ENCODE measurements at places on chromosomes 7 and 10.

- no peak for DNase-seq
Measured at GRCh38 chr10:105807935-105808587, 1167.0 kb downstream of the SORCS3 start.

DNA sequence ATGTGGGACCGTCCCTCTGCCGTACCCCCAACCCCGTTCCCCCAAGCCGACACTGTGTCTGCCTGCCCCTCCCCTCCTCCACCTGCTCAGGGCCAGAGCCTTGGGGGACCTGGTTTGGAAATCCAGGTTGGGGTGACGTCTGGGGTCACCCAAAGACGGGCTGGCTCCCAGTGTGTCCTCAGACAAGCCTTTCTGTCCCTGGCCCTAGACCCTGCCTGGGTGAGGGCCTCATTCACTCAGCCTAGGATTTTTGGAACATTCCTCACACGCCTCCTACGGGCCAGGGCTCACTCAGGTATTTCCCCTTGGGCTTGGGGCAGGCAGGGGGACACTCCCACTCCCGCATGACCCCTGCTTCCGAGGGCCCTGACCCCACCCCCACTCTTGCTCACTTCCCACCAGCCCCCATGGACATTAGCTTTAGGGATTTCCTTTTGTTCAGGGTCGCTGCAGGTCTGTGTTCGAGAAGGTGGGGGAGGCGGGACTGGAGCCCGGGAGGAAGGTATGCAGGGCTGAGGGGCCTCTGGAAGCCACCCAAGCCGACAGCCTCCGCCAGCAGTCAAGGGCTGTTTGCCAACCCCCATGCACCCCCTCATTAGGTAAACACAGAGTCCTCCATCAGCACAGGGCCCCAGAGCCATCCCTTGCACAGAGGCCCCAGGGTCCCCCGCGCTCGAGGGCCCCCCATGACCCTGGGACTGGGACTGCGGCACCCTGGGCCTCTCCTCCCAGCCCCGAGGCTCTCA lies 35.1 kb downstream of the PDGFA start:
- DNase-seq, result no peak

DNA sequence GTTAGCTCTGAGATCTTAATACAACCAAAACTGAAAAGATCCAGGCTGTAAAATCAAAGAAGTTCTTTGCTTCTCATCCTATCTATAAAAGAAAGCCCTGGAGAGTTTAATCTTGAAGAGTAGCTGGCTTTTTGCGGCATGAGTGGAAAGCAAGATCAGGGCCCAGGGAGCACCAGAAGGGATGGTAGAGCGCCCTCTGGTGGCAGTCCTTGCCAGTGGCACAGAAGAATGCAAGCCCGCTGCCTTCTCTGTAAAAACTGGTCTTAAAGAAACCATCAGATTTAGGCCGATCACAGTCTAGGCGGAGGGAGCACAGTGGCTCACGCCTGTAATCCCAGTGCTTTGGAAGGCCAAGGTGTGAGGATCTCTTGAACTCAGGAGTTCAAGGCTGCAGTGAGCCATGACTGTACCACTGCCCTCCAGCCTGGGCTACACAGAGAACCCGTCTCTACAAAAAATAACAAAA lies 35.6 kb downstream of the CPN1 start:
- peak; percentile 80 for DNase-seq

DNA sequence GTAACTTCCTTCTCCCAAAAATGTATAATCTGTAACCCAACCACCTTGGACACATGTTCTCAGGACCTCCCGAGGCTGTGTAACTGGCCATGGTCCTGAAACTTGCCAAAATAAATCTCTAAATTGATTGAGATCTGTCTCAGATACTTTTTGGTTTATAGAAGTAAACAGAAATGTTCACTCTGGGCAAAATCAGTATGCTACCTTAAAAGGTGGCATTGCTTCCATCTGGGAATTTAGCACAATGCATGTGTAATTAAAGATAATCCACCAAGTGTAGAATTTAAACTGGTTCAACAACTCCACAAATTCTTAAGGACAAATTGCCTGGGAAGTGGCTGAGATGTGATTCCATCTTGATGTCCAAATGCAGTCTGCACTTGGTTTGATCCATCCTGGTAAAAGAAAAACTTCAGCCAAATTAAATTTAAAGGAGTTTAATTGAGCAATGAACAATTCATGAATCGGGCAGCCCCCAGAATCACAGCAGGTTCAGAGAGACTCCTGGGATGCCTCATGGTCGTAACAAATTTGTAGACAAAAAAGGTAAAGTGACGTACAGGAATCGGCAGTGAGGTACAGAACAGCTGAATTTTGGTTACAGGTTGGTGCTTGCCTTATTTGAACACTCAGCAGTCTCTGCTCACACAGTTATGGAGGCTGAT lies 102.6 kb upstream of the PFKP start:
- DNase-seq, result no peak

GRCh38 chr10:46528675-46529615 lies 27.5 kb downstream of the GPRIN2 start:
- no peak for DNase-seq

DNA sequence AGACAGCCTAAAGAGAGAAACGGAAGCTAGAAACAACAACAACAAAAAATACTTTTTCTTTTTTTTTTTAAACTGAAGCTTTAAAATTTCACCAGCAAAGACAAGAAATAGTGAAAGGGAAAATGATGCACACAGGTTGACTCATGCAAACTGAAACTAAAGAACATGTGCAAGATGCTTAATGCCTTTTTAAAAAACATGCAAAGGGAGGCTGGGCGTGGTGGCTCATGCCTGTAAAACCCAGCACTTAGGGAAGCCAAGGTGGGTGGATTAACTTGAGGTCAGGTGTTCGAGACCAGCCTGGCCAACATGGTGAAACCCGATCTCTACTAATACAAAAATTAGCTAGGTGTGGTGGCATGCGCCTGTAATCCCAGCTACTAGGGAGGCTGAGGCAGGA lies 15.1 kb upstream of the CUBN start:
- peak; percentile 39 for DNase-seq

Measured in stimulated activated CD4-positive, alpha-beta T cell treated with anti-CD3 and anti-CD28 coated beads, TNF-alpha, amount 100 ng/mL, for 24 hours (primary cell).